ENCODE measurements at places on chromosomes 7 and 10.

- no peak for DNase-seq
Measured at GRCh38 chr10:129369566-129369965, 97.5 kb upstream of the MGMT start.

DNA sequence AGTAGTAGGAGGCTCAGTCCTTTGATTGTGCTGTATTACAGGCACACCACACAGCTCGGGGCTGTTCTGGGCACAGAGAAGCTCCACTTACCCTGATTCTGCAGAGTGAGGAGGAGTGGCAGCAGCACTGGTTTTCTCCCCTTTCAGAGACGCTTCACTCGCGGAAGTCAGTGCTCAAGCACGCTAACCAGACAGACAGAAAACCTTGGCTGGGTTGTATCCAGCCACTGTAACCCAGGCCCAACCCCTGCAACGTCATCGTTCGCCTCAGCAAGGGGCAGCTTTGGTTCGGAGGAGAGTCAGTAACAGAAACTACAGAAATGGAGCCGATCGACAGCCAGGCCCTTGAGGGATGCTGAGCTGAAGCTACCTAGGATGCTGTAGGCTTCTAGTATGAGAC is 171.0 kb downstream of the SLC16A9 start:
- no peak for DNase-seq

DNA sequence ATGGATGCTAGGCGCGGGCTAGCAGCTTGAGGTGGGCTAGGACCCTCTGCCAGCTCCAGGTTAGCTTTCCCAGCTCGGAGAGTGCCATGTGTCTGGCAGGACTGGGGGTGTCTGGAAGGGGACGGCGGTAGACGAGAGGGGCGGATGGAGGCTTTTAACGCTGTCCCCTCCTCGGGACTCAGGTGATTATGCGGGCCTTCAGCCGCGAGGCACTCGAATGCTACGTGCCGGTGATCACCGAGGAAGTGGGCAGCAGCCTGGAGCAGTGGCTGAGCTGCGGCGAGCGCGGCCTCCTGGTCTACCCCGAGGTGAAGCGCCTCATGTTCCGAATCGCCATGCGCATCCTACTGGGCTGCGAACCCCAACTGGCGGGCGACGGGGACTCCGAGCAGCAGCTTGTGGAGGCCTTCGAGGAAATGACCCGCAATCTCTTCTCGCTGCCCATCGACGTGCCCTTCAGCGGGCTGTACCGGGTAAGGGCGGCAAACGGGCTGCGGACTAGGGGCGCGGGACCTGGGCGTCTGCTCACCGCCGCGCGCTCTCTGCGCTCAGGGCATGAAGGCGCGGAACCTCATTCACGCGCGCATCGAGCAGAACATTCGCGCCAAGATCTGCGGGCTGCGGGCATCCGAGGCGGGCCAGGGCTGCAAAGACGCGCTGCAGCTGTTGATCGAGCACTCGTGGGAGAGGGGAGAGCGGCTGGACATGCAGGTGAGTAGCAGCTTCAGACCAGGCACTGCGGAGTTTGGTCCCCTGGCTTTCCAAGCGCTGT is 1.1 kb downstream of the CYP26A1 start:
- no peak for DNase-seq

DNA sequence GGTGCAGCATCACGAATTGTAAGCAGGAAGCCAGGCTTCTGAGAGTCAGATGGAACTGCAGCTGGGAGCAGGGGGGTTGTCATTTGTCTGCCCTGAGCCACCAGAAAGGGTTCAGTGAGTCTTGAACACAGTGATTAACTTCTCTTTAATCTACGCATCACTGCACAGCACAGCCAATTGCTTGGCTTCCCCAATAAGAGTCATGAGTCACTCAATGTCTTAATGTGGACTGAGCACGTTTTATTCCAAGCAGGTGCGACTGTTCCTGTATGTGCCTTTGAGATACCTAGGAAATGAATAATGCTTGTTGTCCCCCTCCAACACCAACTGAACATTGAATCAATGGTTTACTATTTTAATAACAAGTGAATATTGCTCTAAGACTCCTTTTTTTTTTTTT is 26.0 kb upstream of the PLEKHA1 start:
- no peak for DNase-seq

DNA sequence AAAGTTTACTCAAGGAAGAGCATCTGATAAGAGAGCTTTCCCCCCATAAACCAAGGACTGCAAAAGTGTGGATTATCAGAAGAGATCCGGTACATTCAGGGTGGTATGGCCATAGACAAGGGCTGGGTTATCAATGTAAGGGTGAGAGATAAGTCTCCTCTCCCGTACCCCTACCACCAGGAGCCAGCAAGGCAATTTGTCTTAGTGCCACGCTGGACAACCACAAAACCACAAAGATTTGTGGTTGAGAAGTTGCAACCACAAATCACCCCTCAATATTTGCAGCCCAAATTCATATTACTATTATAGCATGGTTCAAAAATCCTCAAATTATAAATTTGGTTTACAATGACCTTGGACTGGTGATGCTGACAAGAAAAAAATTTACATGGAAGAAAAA is 2.3 kb upstream of the ZSCAN25 start:
- no peak for DNase-seq

GRCh38 chr10:14554491-14555205 is 220.0 kb downstream of the FAM107B start:
- DNase-seq = no peak
